ENCODE measurements at places on chromosomes 2 and 18.

DNA sequence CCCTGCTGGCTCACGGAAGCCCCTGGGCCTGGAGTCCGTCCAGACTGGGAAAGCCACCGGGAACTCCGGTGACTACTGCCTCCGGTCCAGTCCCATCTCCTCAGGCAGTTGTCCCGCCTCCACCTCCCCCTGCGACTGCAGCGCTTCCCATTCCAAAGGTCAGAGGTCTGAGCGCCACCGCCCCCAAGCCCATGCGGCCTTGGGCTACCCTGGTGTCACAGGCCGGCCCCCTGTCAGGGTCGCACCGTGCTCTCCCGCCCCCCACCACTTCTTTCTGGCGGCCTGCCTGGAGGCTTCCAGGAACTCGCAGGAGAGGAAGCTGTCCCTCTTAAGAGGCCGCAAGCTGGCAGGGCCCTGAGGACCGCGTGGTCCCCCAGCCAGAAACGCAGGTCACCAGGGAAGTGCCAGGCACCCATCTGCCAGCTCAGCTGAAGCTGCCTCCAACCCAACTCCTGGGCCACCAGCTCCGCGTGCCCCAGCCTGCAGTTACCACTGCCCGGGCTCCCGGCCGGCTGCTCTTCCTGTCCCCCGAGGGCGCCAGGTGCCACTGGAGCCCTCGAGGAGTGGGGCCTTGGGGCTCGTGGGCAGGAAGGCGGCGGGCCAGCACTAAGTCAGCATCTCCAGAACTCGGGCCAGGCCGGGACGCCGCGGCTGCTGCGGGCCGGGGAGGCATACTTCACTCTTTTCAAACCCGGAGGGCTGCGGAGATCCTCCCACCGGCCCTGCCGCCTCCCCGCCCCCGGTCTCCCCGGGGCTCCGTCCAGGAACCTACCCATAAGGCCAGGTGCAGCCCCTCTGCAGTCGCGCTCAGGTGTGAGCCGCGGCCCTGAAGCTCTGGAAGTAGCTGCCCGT lies 83.3 kb upstream of the POMC start:
- peak; percentile 21 for DNase-seq

- DNase-seq, result no peak
These were observed 871 bp upstream of the ALS2 start for GRCh38 chr2:201781557-201782051.

DNA sequence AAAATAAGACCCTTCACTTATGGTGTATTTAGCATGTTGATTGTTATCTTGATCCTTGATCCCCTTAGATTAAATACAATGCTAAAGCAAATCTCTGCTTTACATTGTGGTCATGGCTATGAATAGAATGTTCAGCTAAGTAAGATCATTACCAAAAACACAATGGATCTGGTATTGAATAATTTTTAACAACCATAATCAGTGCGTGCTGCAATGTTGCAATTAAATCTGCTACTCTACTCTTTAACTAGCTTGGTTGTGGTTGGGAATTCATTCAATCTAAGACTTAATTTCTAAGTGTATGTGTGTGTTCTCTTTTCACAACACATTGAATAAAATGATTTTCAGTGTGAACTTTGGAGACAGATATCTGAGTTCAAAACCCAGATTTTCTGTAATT lies 442.5 kb upstream of the ZNF804A start:
- no peak for DNase-seq

GRCh38 chr18:79902075-79902474 lies 49.4 kb downstream of the SLC66A2 start:
- DNase-seq, result no peak

DNA sequence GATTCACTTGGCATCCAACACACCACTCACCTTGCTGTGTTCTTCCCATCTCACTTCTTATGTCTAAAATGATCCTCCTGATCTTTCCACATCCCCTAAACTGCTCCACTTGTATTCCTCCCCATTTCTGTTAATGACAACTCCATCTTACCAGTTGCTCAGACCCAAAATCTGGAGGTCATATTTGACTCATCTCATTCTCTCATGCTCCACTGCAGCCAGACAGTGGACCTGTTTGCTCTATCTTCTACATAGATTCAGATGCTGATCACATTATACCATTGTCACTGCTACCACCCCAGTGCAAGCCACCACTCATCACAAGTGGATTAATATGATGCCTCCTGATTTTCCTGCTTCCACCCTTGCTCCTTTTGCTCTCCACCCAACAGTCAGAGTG lies 7.9 kb upstream of the NABP1 start:
- no peak for DNase-seq

All from Jurkat, Clone E6-1 (cell line).